NCI-H2029 treated with DMSO at 0.1 percent for 48 hours (cell line): ENCODE measurements at places on chromosomes 1 and 21.

DNA sequence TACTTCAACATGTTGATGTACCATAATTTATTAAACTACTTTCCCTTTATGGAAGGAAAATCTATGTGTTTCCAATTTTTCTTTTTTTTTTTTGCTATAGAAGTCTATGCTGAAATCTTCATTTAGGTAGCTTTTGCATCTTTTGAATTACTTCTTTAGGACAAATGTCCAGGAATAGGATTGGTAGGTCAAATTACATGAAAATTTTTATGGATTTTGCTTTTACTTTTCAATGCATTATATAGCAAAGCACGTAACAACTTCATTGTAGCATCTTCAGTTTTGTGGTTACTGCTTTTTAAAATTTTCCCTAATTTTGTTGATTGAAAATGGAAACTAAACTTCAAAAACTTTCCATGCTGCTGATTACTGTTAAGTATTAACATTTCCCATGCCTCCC lies 12.0 kb upstream of the PLA2G2C start:
- DNase-seq, result no peak

DNA sequence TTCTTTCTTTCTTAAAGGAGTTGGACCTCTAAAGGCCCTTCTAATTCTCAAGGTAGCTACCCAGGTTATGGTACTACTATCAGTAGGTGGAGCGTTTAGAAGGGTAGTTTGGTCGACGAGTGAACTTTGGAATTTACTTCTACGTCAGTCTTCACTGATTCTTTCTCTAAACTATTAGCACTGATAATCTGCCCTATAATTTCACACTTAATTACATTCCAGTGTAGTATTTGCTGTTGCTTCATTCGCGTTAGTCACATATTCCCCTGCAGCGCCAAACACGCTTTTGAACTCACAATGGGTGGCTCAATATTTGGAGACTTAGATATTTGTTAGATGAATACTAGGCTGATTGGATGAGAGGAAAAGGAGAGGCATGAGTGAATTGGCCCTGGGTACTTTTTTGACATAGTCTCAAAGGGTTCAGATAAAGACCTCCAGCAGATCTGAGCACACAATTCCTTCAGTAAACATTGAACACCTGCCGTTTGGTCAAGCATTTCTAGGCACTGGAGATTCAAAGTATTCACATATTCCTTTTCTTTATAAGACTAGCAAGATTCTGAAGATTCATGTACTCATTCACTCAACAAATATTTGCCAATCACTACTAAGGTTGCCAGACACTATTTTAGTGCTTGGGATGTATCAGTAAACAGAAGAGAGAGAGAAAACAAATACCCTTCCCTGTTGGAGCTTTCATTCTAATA lies 929 bp upstream of the FOXJ3 start:
- DNase-seq, result peak; percentile 99

GRCh38 chr1:187655104-187655503 lies 826.4 kb downstream of the PLA2G4A start:
- no peak for DNase-seq

- no peak for DNase-seq
Observed at GRCh38 chr21:45607909-45608295, 35.6 kb upstream of the PCBP3 start.

DNA sequence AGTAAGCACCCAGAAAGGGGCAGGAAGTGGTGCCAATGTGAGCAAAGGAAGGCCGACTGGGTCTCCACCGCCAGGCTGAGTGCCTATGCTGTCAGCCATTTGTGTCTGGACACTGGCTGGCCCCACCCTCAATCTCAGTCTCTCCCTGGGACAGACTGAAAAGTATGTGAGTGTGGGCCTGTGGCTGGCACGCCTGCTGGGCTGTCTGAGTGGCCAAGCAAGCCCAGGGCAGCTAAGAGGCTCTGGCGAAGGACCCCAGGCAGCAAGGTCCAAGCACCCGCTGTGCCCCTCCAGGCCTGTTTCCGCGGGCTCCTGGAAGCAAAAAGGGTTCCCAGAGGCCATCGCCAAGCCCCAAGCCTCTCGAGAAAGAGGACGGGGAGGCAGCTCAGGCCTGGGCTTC lies 93.3 kb upstream of the VAMP3 start:
- no peak for DNase-seq

DNA sequence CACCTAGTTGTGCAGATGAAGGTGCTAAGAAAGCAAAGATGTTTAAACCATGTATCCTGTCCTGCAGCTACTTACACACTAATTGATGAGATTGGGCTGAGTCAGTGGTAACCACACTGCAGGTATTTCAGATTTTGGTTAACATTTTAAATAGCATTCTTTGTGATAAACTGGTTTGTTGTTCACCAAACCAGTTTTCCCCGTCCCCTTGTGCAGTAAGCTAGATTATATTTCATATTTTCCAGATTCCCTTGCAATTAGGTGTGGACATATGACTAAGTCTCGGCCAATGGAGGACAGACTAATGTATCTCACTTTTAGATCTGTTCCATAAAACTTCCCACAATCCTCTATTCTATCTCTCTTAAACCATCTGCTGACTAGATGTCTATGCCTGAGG lies 320.4 kb downstream of the RWDD3 start:
- DNase-seq, result no peak

DNA sequence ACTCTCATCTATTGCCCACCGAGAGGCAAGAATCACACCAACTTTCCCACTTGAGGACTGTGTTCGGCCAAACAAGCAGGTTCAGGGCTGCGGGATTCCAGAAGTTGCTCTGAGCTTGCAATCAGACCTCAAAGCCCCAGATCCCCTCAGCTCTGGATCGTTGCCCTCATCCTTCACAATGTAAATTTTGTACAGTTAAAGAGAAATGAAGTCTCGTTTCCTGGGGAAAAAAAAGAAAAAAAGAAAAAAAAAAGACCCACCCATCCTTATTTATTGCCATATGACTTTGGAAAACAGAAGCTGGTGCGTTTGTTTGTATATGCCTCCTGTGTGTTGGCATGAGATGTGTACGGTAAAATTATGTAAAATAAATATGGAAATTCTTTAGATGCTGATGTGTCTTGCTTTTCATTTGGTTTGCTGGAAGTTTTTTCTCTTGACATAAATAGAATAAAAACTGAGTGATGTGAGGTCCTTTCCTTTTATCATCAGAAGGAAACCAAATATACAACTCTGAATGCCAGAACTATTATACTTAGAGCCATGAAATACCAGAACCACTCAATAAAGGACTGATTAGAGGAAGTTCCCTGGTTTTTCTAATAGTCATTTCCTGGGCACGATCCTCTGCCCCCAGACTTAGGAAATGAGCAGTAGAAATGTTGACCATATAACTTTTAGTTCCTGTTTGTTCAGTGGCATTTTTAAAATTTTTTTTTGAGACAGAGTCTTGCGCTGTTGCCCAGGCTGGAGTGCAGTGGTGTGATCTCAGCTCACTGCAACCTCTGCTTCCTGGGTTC lies 48.7 kb downstream of the LHX4 start:
- DNase-seq, result no peak

DNA sequence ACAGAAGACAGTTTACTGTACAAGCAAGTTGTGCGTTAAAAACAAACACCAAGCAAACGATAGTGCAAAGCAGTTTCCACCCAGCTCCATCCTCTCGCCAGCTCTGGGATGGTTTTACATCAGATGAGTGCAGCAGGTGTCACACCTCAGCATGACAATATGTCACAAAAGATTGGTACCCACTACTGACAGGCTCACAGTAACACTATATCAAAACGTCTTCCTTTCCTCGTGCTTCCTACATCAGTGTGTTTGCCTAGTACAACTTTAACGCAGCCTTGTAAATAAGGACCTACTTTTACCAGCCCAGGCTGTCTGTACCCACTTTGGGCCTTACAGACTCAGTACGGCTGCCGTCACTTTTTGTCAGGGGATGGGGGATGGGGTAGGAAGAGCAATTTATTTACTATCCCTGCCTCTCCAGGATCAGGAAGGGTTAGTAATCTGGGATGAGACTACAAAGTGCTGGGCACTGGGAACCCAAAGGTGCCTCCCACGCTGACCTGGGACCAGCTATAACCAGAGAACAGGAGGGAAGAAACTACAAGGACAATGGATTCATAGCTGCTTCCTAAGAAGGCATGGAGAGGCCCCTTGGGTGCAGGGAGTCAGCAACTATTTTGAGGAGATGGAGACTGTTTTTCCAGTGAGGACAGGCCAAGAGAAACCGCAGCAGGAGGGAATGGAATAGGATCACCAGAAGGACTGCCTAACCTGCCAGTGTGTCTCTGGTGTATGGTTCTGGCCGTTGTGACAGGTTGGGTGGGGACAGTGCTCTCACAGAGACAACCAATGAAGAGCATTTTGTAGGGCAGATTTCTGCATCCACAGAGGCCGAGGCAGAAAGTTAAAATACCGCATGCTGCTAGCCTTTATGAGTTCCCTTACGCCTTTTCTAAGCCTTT lies 30.2 kb downstream of the RUNX3 start:
- no peak for DNase-seq

- no peak for DNase-seq
Observed at GRCh38 chr1:117051224-117052064, 8.7 kb upstream of the TTF2 start.

- DNase-seq, result no peak
Observed at GRCh38 chr1:32683397-32683796, 19.2 kb downstream of the SYNC start.

GRCh38 chr1:34808051-34808810 lies 15.4 kb downstream of the GJA4 start:
- DNase-seq, result no peak

DNA sequence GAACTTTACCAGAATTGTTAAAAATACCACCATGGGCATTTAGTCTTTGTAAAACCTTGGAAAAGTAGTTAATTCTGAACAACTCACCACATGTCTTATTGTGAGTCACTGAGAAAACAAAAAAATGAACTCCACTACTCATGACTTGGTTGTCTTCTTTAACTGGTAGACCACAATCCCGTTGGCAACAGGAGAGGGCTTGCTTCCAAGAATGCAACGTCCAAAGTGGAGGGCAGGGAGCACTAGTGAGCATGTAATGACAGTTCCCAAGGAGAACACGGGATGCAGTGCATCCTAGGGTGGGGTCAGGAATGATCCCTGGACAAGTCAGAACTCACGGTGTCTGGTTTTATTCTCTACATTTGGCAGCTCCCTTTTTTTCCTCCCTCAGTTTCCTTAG lies 15.2 kb upstream of the HMCN1 start:
- no peak for DNase-seq

GRCh38 chr1:17162941-17163340 lies 42.0 kb upstream of the PADI1 start:
- DNase-seq, result no peak

GRCh38 chr1:34164771-34165391 lies at the start of gene CSMD2:
CSMD2 (minus strand) TSS chr1:34165230; CDS start chr1:34165097, 133 bp downstream.
- peak; percentile 6 for DNase-seq

GRCh38 chr1:230747127-230747730 lies at the start of gene CAPN9:
CAPN9 (plus strand) TSS chr1:230747388; CDS start chr1:230747497, 109 bp downstream.
- DNase-seq, result no peak

GRCh38 chr1:153771261-153771660 lies 3.9 kb upstream of the SLC27A3 start:
- no peak for DNase-seq

DNA sequence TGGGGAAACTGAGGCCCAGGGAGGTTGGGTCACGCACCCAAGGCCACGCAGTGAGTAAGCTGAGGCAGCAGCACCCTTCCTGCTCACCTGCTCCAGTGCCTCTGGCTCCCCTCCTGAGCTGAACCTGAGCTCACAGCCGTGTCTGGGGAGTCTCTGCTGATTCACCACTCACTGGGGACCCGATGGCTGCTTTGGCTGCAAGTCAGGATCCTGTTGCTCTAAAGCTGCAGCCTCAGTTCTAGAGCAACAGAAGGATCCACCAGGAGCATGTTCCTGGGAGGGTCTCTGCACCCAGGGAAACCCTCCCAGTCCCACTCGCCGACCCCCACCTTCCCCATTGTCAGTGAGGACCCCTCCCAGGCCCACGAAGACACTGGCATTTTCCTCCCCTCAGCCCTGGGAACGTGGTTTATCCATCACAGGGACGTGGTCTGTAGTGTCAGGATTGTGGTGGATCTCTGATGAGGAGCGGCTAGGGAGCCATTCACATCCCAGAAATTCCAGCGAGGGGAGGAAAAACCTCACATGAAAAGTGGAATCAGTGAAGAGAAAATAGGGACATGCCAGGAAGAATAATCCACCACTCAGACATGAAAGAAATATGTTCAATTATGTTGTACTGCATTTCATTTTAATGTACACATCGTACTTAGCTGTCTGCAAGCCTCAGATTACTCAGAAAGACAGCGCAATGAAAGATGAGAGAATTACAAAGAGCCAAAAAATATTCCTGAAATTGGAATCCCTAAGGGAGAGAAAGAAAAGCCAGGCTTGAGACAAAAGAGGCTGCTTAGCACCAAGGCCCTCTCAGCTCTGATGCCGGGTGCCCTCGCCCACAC lies 447.2 kb downstream of the MATN1 start:
- DNase-seq, result no peak

DNA sequence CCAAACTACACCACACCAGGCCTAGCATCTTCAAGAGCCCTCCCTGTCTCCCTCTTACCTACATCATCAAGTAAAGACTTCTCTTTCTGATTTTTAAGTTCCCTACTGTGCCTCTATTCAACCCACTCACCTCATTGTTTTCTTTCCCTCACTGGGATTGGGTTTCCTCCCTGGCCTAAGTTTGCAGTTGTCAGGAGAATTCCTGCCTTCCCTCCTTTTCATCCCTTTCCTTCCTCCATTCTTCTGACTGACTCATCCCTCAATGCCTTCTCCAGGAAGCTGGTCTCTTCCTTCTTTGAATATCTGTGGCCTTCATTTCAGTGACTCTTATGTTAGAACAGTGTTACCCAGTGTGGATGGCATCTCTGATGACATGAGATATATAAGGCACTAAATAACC lies 139.9 kb upstream of the KIAA0040 start:
- no peak for DNase-seq

DNA sequence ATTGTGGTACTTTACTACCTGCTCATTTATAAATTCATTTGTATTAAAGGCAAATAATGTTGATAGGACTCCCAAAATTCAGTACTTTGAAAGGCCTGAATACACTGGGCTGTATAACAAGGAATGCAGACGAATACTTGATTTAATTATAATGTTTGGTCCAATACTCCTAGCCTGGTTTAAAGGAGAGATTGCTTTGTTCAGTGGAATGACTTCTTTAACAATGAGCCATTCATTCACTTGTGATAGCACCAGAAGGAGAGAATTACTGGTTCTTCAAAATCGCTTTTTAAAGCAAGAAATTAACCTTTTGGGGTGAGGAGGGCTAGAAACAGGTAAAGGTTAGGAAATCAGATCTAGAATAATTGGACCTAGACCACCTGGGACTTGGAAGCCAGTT lies 28.3 kb upstream of the ENAH start:
- DNase-seq, result no peak

- no peak for DNase-seq
Observed at GRCh38 chr1:67338642-67339041, 31.0 kb downstream of the IL12RB2 start.
